CD4-positive, alpha-beta T cell treated with Interleukin-2 at 100 ng/mL for 4 hours (primary cell): ENCODE measurements at places on chromosomes 5 and 9.

DNA sequence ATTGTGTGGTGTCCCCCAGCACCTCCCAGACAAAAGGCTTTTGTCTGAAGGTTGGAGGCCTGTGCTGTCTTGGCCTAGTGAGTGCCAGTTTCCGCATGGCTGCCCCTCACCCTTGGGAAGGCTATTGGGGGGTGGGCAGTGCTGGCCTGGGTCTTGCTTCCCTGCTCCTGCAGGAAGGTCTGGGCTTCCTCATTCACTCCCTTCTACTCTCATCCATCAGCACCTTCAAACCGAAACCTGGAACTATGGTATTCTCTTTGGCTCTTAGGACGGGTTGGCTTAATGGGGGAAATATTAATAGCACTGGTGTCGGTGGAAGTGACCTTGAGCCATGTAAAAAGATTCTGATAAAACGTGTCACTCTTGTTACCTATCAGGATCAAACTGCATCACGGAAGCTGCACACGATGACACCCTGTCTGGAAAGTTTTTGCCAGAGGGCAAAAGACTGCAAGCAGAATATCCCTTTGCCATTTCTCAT is 34.0 kb upstream of the GLRX start:
- no peak for DNase-seq

- DNase-seq, result no peak
Measured at GRCh38 chr5:97107318-97107717, 35.1 kb downstream of the LIX1 start.

DNA sequence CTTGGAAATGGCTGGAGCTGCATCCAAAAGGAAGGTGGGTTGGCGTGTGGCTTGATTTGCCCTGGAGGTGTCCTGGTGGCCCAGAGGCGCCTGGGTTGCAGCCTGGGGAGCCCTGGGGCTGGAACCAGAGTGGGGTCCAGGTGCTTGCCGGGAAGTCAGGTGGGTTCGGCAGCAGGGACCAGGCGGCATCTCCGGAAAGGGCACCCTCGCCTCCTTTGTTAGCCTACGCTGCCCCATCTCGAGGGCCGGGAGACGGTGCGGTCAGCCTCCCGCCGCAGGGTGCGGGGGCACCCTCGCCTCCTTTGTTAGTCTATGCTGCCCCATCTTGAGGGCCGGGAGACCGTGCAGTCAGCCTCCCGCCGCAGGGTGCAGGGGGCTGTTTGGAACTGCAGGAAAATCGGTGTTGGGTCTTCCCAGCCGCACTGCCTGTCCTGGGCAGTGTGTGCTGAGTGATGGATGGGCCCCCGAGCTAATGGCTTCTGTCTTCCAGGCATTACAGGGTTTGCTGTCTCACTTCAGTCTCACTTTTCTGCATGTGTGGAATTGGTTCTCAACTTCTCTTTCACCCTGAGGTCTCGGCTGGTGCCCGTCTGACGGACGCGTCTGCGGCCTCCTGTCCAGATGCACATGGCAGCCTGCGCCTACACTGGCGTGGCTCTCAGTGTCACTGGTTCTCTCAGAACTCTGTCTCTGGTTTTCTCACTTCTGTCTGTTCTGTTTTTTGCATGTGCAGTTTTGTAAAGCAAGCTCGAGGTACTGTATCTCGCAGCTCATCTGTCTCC is 139.0 kb downstream of the CACNA1B start:
- DNase-seq, result no peak

DNA sequence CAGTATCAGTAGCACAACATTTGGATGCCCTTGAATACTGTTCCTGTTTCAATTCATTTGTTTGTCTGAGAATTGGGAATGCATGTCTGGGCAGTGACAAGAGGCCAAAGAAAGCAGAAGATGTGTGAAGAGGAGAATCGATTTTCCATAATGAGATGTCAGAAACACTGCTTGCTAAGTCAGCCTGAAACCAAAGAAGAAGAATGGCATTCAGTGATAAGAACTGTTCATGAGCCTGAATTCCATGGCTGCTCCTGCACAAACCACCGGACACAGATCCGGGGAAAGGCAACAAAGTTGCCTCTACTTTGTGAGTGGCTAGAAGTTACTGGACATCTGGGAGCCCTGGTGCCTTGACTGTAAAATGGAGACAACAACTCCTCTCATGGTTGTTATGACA is 207.2 kb upstream of the RASEF start:
- no peak for DNase-seq

- DNase-seq, result no peak
Measured at GRCh38 chr9:109283012-109283411, 37.8 kb downstream of the EPB41L4B start.
